Tibial artery (tissue), 4 donors: ENCODE measurements at places on chromosomes 3 and 15.

GRCh38 chr15:57649138-57649537 lies 57.4 kb upstream of the POLR2M start:
- H3K27me3 ChIP-seq, result no peaks in the 10 kb centered on the region
- no peak overlapping the region for H3K27ac ChIP-seq
- no peaks in the 10 kb centered on the region for H3K4me1 ChIP-seq
- DNase-seq, result no peak
- no peak overlapping the region for H3K4me3 ChIP-seq

DNA sequence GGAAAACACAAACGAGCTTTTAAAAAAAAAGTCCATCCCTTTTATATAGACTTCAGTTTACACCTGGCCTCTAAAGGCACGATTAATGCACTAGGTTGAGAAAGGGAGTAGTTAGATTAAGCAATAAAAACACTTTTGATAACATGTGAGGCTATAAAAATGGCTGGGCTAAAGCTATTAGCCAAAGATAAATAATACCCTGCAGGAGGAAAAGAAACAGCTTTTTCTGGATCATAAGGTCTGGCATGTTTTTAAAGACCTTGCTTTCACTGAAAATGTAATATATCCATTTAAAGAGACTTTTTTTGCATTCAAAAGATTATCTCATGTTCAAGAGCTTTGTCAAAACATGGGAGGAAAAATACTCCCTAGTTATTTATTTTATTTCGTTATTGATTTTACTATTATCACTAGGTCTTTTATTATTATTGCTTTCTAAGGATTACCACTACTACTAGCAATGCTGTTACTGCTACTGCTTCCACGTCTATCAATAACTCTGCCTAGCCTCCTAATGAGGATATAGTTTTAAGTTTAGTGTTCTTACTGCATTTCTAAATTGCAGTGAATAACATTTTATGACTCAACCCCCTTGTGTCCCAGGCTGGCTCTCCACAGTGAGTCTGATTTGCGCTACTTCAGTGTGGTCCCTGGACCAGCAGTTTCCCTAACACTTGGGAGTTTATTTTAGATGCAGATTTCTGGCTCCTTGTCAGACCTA lies 93.4 kb downstream of the THRB start:
- H3K27me3 ChIP-seq, result no peaks in the 10 kb centered on the region
- H3K36me3 ChIP-seq, result no peaks in the 10 kb centered on the region
- no peak overlapping the region for H3K4me3 ChIP-seq
- H3K4me1 ChIP-seq, result peaks cover 24% of the 10 kb centered on the region
- peak overlapping the region; percentile 64 for H3K27ac ChIP-seq

GRCh38 chr15:72197041-72197459 lies 537 bp downstream of the GRAMD2A start:
- peak overlapping the region; percentile 59 for H3K4me3 ChIP-seq
- no peaks in the 10 kb centered on the region for H3K4me1 ChIP-seq
- peaks cover 4% of the 10 kb centered on the region for H3K27me3 ChIP-seq
- peaks cover 23% of the 10 kb centered on the region for H3K36me3 ChIP-seq
- no peak for DNase-seq

GRCh38 chr15:65805019-65805745 lies 13.1 kb upstream of the DENND4A start:
- H3K27me3 ChIP-seq, result no peaks in the 10 kb centered on the region
- H3K36me3 ChIP-seq, result no peaks in the 10 kb centered on the region
- H3K4me1 ChIP-seq, result peaks cover 7% of the 10 kb centered on the region
- no peak overlapping the region for H3K27ac ChIP-seq
